ENCODE measurements at places on chromosomes 7 and 10. TPM values are rescaled to one million over a fixed set of nuclear protein-coding genes. Genes with fewer than 3 reads are reported as not detected.

DNA sequence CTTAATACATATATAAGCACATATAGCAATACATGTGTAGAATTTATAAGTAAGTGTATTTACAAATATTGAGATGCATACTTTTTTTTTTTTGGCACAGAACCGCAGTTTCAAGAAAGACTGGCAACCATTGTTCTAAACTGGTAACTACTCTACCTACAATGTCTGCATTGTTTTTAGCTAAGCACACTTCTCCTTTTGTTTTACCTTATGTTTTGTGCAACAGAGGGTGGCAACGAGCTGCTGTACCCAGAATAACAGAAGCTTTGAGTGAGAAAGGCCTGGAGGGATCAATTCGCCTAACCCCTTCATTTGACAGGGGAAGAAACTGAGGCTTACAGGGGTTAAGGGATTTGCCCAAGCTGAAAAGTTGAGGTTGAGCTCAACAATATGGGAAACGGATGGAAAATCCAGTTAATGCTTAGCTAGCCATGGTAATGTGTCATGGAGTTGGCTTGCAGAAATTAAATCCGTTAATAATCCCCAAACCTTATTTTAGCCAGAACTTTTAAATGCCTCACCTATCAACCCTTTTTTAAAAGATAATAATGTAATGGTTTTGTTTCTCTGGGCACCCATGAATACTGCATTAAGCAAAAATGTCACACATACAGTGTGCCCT, 25.5 kb downstream of the FZD1 start:
- no peak overlapping the region for H3K27ac ChIP-seq
- H3K27me3 ChIP-seq = no peaks in the 10 kb centered on the region
- no peak for DNase-seq
- H3K4me3 ChIP-seq = no peak overlapping the region
- H3K4me1 ChIP-seq = no peaks in the 10 kb centered on the region

DNA sequence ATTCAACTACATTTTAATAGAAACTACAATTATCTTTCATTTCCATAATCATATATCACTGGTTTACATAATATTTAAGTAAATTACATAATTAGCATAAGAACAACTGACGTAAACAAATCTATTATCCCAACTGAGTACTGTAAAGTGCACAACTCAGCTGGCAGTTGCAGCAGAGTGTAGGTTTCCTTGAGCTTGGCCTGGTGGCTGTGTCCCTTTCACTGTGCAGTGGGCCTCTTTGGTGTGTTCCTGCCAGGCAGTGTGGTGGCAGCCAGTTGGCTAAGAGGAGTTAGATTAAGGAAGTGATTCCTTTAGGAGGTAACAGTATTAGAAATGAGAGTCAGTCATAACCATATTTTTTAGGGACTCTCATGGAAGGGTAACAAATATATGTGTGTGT, 7.0 kb downstream of the NRG3 start:
- no peak overlapping the region for H3K27ac ChIP-seq
- no peaks in the 10 kb centered on the region for H3K36me3 ChIP-seq
- no peaks in the 10 kb centered on the region for H3K27me3 ChIP-seq
- no peak overlapping the region for H3K4me3 ChIP-seq
- no peak for DNase-seq

DNA sequence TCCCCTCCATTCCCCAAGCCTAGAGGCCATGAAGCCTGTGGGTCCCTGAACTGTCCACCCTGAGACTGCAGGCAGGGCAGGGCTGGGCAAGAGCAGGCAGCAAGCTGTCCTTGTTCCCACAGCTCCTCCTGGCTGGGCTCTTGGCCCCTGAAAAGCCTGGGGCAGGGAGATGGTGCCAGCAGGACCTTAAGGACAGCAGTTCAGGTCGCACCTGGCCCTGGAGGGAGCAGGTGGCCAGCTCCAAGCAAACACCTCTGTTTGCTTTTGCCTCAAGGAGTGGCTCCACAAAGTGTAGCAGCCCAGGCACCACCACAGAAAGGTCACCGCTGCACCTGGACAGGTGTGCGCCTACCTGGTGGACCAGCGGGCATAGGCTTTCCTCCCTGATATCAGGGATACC, 5.2 kb downstream of the RET start:
- no peak for DNase-seq
- H3K4me3 ChIP-seq = no peak overlapping the region
- no peaks in the 10 kb centered on the region for H3K36me3 ChIP-seq
- peaks cover 82% of the 10 kb centered on the region for H3K27me3 ChIP-seq

- peaks cover 7% of the 10 kb centered on the region for H3K27me3 ChIP-seq
- no peaks in the 10 kb centered on the region for H3K36me3 ChIP-seq
- no peak overlapping the region for H3K4me3 ChIP-seq
- H3K27ac ChIP-seq = no peak overlapping the region
- H3K4me1 ChIP-seq = no peaks in the 10 kb centered on the region
Observed at GRCh38 chr7:148436135-148436534, 154.4 kb upstream of the C7orf33 start.

- no peaks in the 10 kb centered on the region for H3K4me1 ChIP-seq
- H3K27me3 ChIP-seq = no peaks in the 10 kb centered on the region
- H3K27ac ChIP-seq = no peak overlapping the region
- no peaks in the 10 kb centered on the region for H3K36me3 ChIP-seq
- DNase-seq = no peak
Observed at GRCh38 chr10:76830218-76830617, 807.4 kb downstream of the KCNMA1 start.

DNA sequence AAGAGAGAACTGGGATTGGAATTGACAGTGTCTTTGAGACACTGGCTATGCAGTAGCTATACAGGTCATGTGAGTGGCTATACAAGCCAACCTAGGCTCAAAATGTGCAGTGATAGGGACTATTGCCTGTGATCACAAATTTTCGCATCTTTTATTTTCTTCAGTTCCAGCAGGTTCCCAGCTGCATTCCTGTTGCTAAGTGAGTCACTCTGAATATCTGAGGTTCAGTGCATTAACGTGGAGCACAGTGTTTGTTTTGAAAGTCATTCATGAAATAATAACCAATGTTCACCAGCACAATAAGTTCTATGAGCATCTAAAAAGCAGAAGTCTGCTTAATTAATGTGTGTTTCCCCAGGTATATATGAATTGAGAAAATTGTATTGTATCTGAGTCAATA, 1236.0 kb upstream of the CELF2 start:
- H3K4me1 ChIP-seq = no peaks in the 10 kb centered on the region
- no peaks in the 10 kb centered on the region for H3K36me3 ChIP-seq
- DNase-seq = no peak
- no peak overlapping the region for H3K4me3 ChIP-seq
- no peaks in the 10 kb centered on the region for H3K27me3 ChIP-seq

GRCh38 chr10:28181478-28182096, 121.3 kb downstream of the MPP7 start:
- H3K4me1 ChIP-seq = peaks cover 9% of the 10 kb centered on the region
- DNase-seq = no peak
- H3K36me3 ChIP-seq = no peaks in the 10 kb centered on the region
- H3K4me3 ChIP-seq = no peak overlapping the region

GRCh38 chr7:121151774-121152221, 163.3 kb downstream of the CPED1 start:
- H3K27me3 ChIP-seq = no peaks in the 10 kb centered on the region
- DNase-seq = no peak
- no peaks in the 10 kb centered on the region for H3K36me3 ChIP-seq
- no peak overlapping the region for H3K27ac ChIP-seq

DNA sequence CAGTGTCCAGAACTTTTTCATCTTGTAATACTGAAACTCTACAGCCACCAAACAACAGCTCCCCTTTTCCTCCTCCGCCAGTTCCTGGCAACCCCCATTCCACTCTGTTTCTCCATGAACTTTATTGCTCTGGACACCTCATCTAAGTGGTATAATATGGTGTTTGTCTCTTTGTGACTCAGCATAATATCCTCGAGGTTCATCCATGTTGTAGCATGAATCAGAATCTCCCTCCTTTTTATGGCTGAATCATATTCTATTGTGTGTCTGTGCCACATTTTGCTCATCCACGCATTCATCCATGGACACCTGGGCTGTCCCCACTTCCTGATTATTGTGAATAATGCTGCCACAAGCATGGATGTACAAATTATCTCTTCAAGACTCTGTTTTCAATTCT, 124.4 kb upstream of the FGFR2 start:
- H3K27ac ChIP-seq = no peak overlapping the region
- DNase-seq = no peak
- H3K36me3 ChIP-seq = no peaks in the 10 kb centered on the region
- H3K4me1 ChIP-seq = no peaks in the 10 kb centered on the region

- peak overlapping the region; percentile 53 for H3K27ac ChIP-seq
- H3K36me3 ChIP-seq = no peaks in the 10 kb centered on the region
- peaks cover 10% of the 10 kb centered on the region for H3K4me1 ChIP-seq
- H3K27me3 ChIP-seq = no peaks in the 10 kb centered on the region
- H3K4me3 ChIP-seq = no peak overlapping the region
Observed at GRCh38 chr10:73591935-73592699, 975 bp upstream of the USP54 start.

- H3K4me3 ChIP-seq = no peak overlapping the region
- no peaks in the 10 kb centered on the region for H3K36me3 ChIP-seq
- H3K4me1 ChIP-seq = no peaks in the 10 kb centered on the region
- H3K27ac ChIP-seq = no peak overlapping the region
- no peak for DNase-seq
Observed at GRCh38 chr7:116368965-116369364, 130.6 kb upstream of the CAV2 start.

DNA sequence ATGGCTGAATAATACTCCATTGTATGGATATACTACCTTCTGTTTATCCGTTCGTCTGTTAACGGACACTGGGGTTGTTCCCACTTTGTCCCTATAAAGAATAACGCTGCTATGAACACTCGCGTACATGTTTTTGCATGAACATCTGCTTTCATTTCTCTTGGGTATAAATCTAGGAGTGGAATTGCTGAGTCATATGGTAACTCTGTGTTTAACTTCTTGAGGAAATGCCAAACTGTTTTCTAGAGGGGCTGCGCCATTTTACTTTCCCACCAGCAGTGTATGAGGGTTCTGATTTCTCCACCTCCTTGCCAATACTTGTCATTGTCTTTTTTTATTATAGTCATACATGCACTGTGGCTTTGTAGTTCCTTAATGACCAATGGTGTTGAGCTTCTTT, 20.6 kb upstream of the RASSF4 start:
- peaks cover 8% of the 10 kb centered on the region for H3K4me1 ChIP-seq
- DNase-seq = no peak
- H3K36me3 ChIP-seq = no peaks in the 10 kb centered on the region
- no peak overlapping the region for H3K27ac ChIP-seq
- H3K27me3 ChIP-seq = peaks cover 9% of the 10 kb centered on the region
- H3K4me3 ChIP-seq = no peak overlapping the region

DNA sequence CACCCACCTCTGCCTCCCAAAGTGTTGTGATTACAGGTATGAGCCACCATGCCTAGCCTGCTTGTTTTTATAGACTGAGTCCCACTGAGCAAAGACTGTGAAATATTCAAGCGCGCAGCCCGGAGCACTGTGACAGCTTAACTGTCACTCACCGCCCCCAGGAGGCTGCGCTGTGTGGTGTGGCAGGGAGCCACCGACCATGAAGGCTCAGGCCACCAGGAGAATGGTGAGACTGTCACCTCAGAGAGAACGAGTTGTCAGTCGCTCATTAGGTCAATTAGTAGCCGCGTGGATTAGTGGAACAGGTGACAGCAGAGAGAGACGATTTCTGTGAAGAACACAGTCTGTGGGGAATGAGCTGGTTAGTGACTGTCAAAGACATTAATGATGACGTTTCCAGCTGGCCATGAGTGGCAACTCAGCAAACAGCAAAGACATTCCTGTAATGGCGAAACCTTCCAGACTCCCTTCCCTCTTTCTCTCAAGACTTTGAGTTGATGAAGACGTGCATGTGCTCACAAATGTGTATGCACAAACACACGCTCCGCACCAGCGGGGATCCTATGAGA, 64.5 kb downstream of the CYCS start:
- no peaks in the 10 kb centered on the region for H3K27me3 ChIP-seq
- no peak for DNase-seq
- no peaks in the 10 kb centered on the region for H3K4me1 ChIP-seq
- no peak overlapping the region for H3K27ac ChIP-seq
- no peaks in the 10 kb centered on the region for H3K36me3 ChIP-seq
- H3K4me3 ChIP-seq = no peak overlapping the region

- no peak overlapping the region for H3K27ac ChIP-seq
- H3K27me3 ChIP-seq = no peaks in the 10 kb centered on the region
- no peaks in the 10 kb centered on the region for H3K36me3 ChIP-seq
- no peak for DNase-seq
Observed at GRCh38 chr7:120785095-120785494, 72.8 kb downstream of the TSPAN12 start.

GRCh38 chr10:100913470-100913865, 705 bp downstream of the SLF2 start:
- peak overlapping the region; percentile 50 for H3K27ac ChIP-seq
- peaks cover 24% of the 10 kb centered on the region for H3K4me1 ChIP-seq
- DNase-seq = peak; percentile 24
- peak overlapping the region; percentile 70 for H3K4me3 ChIP-seq

DNA sequence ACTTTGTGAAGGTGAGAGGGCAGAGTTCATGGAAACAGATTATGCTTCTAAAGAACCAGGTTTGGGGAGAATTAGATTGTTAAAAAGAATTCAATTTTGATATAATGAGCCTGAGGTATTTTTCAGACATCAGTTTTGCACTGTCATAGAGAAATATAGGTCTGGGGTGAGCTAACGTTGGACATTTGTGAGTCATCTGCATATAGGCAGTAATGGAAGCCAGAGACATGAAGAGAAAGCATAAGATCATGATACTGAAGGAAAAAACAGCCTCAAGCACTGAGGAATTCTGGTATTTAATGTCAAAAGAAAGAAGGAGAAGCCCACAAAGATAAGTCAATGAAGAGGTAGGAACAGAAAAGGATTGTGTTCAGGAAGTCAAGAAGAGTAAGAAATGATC, 32.4 kb upstream of the COL1A2 start:
- no peak overlapping the region for H3K4me3 ChIP-seq
- H3K27ac ChIP-seq = no peak overlapping the region
- no peak for DNase-seq
- no peaks in the 10 kb centered on the region for H3K27me3 ChIP-seq

GRCh38 chr10:120477743-120478141, 20.7 kb downstream of the PLPP4 start:
- H3K4me3 ChIP-seq = no peak overlapping the region
- no peaks in the 10 kb centered on the region for H3K4me1 ChIP-seq
- no peak overlapping the region for H3K27ac ChIP-seq
- no peak for DNase-seq
- no peaks in the 10 kb centered on the region for H3K36me3 ChIP-seq
- no peaks in the 10 kb centered on the region for H3K27me3 ChIP-seq

DNA sequence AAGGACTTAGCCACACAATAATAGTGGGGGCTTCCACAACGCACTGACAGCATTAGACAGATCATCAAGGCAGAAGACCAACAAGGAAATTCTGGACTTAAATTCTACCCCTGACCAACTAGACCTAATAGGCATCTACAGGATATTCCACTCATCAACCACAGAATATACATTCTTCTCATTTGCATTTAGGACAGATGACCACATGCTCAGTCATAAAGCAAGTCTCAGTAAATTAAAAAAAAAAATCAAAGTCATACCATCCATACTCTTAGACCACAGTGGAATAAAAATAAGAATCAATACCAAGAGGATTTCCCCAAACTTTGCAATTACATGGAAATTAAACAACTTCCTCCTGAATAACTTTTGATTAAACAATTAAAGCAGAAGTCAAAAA, 155.9 kb downstream of the CDK14 start:
- H3K27me3 ChIP-seq = no peaks in the 10 kb centered on the region
- no peaks in the 10 kb centered on the region for H3K36me3 ChIP-seq
- H3K27ac ChIP-seq = no peak overlapping the region
- DNase-seq = no peak

The DNAJC12 gene
- 0.20 TPM for total RNA-seq

The FOXI2 gene
- total RNA-seq = not detected

The OR2A5 gene
- total RNA-seq = not detected

The MCM10 gene
- 1.4 TPM for total RNA-seq

The TMEM236 gene
- total RNA-seq = 0.38 TPM

The C10orf62 gene
- total RNA-seq = not detected

The AKR1C2 gene
- 0.47 TPM for total RNA-seq

The GHRHR gene
- not detected for total RNA-seq

The PIK3CG gene
- total RNA-seq = 28.4 TPM

The NFKB2 gene
- total RNA-seq = 94.1 TPM

The AKR1B15 gene
- total RNA-seq = not detected

All from T-cell (primary cell).